ENCODE measurements at places on chromosomes 11 and 22.
A peak's percentile ranks its signal among the peaks of the same experiment; 100 is the strongest.

DNA sequence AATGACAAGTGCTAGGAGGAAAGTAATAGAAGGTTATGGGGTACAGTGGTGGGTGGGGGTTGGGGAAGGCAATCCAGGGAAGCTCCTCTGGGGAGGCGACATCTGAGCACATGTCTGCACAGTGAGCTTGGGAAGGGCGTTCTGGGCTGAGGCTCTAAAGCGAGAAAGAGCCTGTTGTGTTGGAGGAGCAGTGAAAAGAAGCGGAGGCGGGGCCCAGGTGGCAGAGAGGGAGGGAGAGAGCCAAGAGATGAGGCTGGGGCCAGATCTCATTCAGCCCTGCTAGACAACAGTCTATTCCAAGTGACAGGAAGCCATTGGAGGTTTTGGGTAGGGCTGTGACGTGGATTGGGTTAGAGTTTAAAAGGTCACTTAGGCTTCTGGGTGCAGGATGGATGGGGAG lies 55.3 kb upstream of the PARVG start:
- no peak for DNase-seq

- peak; percentile 64 for DNase-seq
These were observed at the start of gene ST3GAL4 for GRCh38 chr11:126355324-126355925. Gene ST3GAL4 (plus strand): TSS chr11:126355686. CDS start chr11:126406156, 50,470 bp downstream.

GRCh38 chr11:16612566-16613261 lies 125.7 kb upstream of the C11orf58 start:
- no peak for DNase-seq

GRCh38 chr22:27711756-27712155 lies 89.8 kb downstream of the MN1 start:
- no peak for DNase-seq

- DNase-seq = peak; percentile 97
These were observed at the start of gene SNX32 for GRCh38 chr11:65833297-65834030. Gene SNX32 (plus strand): TSS chr11:65833963. CDS start chr11:65834066, 103 bp downstream.

DNA sequence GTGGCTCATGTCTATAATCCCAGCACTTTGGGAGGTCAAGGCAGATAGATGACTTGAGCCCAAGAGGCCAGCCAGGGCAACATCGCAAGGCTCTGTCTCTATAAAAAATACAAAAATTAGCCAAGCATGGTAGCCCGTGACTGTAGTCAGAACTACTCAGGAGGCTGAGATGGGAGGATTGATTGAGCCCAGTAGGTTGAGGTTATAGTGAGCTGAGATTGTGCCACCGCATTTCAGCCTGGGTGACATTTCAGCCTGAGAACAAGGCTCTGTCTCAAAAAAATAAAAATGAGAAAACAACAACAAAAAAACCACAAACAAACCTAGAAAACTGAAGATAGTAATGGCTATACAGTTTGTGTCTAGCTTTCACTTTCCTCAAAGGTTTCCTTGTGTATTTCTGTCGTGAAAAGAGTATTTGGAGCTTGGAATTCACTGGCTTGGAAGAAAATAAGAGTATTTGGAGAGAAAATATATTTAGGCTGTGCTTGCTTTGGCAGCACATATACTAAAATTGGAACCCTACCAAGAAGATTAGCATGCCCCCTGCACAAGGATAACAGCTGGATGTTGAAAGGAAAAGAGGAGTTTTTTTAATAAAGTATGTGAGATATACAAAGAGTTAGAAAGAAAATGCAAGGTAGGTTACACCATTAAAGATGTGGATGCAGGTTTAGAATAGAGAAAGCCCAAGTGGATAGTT lies 3.9 kb upstream of the BIRC3 start:
- no peak for DNase-seq

DNA sequence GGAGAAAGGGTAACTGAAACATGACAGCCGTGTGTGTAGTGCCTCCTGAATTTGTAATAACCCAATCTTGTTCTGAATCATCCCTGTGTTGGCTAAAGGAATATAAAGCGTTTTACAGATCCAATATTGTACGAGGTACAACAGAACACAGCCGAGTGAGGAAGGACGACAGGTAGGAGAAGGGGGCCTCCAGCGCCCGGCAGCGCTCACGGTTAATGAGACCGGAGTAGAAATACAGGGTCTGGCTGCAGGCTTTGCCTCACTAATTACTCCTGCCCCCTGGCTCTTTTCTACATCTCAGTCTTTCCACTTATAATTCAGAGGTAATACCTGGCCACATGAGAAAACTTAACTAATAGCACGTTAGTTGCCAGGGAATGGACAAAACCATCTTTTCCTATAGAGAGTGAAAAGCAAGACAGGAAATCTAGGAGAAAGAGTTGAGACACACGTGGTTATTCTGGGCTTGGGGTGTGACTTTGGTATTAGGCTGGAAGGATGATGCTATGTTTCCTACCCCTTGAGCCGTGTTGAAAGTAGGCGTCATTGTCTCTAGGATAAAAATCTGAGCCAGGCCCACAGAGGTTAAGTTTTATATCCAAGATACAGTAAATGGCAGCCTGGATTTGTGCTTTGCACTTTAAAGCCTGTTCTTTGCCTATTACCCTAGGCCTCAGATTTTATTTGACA lies 54.1 kb downstream of the GRIK4 start:
- DNase-seq = peak; percentile 6

DNA sequence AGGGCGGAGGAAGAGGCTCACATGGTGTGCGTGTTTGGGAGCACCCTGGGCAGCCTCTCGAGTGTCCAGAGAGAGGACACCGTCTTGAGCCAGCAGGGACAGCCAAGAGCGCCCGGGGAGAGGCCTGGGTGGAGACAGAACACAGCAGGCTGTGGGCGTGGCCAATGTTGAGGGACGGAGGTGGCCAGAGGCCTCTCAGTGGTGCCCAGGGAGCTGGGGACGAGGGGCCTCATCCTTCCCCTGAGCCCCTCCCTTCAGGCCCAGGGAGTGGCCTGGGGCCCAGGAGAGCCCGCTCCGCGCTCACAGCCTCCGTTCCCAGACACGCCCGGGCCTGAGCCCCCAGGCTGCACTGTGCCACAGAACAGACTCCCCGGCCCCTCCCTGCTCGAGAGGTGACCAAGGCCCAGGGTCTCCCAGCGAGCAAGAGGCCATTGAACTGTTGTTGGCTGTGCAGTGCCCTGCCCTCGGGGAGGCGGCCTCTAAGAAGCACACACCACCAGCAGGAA lies 48.4 kb downstream of the CDKN1C start:
- peak; percentile 44 for DNase-seq

GRCh38 chr22:48748860-48749554 lies 1078.7 kb downstream of the BRD1 start:
- no peak for DNase-seq
